ENCODE measurements at places on chromosomes 16 and 17. TPM values are rescaled to one million over a fixed set of nuclear protein-coding genes. Genes with fewer than 3 reads are reported as not detected.

The C1QTNF1 gene
- 563 TPM for total RNA-seq

DNA sequence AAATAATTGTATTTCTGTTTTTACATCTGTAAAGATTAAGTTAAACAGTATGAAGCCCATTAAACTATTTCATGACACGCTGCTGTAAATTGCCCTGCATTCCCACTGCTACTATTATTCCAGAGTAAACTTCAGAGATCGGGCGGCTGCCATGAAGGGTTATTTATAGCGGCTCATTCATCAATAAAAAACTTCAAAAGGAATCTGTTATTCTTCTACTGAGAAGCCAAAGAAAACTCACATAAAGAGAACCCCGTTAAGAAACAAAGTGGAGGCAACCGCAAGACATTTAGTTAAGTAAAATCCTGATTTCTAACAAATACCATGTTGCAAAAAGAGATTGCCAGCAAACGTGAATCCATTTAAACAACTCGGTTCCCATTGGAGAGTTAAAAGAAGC is 16.4 kb downstream of the FOXL1 start:
- DNase-seq, result no peak

- DNase-seq, result no peak
Observed at GRCh38 chr16:47956916-47957315, 198.9 kb downstream of the ABCC12 start.

DNA sequence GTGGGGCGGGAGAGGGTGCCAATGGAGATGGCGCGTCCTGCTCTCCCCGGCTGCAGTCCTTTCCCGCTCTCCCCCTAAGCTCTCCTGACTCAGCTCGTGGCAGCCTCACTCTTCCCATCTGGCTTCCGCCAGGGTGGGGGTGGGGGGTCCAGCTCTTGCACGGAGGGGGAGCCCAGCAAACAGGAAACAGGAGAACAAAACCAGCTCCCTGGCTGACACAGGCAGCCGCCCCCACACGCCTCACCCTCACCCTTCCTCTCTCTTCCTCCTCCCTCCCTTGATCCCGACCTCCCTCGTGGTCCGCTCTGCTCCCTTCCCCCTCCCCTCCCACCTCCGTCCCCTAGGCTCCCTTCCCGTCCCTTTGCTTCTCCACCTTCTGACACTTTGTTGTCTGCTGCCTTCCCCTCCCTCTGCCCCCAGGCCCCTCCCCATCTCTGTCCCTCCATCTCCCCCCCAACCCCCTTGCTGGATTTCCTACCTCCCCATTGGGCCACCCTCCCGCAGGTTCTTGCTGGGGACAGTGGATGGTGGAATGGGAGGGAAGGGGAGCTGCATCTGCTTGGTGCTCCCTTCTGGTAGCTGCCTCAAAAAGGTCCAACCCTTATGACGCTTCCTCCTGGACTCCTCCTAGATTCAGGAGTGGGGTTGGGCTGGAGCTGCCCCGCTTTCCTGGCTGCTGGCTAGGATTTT is 23.7 kb downstream of the ARHGAP23 start:
- no peak for DNase-seq

The SLC38A8 gene
- total RNA-seq, result not detected

The HSD17B1 gene
- 3.2 TPM for total RNA-seq

DNA sequence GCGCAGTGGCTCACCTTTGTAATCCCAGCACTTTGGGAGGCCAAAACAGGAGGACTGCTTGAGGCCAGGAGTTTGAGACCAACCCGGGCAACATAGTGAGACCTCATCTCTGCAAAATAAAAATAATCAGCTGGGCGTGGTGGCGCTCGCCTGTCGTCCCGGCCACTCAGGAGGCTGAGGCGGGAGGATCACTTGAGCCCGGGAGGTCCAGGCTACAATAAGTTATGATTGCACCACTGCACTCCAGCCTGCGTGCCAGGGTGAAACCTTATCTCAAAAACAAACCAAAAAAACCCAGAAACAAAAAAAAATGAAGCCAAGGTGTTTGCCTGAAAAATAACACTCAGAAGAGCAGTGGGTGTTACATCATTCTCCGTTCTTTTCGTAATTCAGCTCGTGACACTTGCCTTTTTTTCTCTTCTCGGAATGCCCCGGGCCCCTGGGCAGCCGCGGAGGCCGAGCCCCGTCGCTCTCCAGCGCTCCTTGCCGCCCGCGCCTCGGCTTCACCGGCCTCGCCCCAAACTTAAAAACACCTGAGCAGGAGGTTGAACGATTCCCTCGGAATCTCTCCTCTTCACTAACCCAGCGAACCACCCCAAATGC is 17.0 kb downstream of the PRCD start:
- DNase-seq, result no peak

The C16orf96 gene
- 0.10 TPM for total RNA-seq

The EIF1 gene
- 972 TPM for total RNA-seq

The COX10 gene
- 15.7 TPM for total RNA-seq

GRCh38 chr17:6456914-6457687 is 12.8 kb downstream of the PIMREG start:
- DNase-seq, result no peak

- no peak for DNase-seq
Observed at GRCh38 chr17:927611-928461, 51.7 kb downstream of the NXN start.

- DNase-seq, result no peak
Observed at GRCh38 chr16:80191928-80192327, 348.9 kb upstream of the DYNLRB2 start.

DNA sequence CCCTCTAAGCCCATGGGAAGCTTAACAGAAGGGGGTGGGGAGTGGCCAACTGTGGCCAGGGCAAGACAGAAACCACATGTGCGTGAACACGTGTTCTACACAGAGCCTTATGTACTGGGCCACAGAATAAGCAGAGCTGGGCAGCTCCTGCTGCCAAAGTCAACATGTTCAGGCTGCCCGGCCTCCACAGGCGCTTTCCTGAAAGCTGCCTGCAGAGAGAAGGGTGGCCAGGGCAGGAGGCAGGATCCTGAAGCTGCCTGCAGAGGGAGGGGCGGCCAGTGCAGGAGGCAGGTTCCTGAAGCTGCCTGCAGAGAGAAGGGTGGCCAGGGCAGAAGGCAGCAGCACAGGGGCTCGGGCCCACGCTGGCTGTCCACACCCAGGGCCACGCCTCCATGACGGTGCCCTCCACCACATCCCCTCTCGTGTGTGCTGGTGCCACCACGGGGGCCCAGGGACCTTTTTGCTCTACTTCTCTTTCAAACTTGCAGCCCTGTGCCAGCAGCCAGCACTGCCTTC is 79.5 kb downstream of the ANKRD11 start:
- DNase-seq, result no peak

DNA sequence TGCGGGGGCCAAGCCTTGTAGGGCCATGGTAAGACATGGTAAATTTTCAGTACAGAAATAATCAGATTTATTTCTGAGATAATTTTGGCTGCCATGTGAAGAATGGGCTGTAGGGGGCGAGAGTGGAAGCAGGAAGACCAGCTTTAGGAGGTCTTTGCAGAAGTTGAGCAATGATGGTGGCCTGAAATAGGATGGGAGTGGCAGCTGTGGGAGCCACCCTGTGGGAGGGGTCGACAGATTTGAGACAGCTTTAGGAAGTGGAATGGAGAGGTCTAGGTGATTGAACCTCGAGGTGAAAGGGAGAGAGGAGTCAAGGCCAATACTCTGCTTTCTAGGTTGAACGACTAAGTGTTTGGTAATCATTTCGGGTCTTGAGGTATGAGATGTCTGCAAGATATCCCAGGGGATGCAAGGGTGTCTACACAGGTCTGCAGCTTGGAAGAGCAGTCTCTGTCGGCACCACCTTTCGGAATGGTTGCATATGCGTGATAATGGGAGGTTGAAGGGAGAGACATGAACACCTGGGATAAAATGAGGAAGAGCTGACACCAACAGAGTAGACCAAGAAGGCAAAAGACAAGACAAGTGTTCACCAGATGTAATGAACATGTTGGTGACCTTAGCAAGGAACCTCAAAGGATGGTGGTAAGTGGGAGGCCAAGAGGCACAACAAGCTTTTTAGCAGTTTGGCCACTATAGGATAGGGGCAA is 4.2 kb upstream of the ATXN7L3 start:
- no peak for DNase-seq

DNA sequence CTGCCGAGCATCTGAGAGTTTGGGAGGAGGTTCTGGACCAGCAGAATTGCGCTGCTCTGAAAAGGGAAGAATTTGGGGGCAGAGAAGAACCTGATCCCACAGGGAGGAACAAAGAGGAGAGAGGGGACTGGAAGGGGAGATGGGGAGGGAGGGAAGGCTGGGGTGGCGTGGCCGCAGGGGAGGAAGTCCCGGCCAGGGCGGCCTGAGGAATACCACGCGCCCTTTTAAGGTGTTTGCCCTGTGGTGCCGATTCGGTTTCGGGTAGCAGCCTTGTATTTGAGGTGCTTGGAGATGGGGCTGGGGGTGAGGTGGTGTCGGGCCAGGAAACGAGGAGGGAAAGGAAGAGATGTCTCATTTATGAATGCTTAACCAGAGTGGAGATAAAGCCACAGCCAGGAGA is 51.3 kb downstream of the AKAP1 start:
- no peak for DNase-seq

DNA sequence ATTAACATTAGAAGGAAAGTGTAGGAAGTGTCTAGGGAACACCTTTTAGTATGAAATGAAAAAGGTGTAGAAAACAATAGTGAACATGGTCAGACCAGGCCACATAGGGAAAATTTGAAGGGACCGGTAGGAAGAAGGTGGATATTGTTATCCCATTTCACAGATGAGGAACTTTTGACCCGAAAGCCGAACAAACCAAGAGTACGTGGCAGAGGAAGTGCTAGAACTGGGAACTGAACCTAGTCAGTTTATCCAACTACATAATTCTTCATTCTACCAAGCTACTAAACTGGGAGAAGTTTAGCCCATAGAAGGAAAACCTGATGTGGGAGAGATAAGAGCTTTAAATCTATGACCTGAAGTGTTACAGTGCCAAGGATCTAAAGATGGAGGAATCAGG is 43.2 kb downstream of the YPEL2 start:
- DNase-seq, result no peak

DNA sequence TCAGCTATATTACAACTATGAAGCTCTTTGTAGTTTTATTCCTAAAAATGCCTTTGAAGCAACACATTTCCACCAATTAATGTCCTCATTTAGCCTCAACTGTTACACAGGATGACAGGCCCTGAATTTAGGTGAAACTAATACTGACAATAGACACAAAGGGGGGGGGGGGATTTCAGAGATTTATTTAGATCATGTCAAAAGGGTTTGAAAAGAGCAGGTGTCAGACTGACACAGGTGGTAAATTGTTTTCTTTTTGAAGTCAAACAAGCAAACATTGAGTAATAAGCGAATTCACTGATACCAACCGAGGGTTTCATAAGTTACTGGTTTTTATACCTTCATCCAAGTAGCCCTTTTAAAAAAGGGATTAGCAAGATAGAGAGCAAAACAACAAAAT is 40.8 kb downstream of the KANSL1 start:
- DNase-seq, result no peak

- DNase-seq, result no peak
Observed at GRCh38 chr16:25896411-25896810, 204.7 kb downstream of the HS3ST4 start.

The TEKT5 gene
- total RNA-seq, result not detected

GRCh38 chr16:22117609-22118008 is 25.3 kb downstream of the VWA3A start:
- DNase-seq, result no peak

DNA sequence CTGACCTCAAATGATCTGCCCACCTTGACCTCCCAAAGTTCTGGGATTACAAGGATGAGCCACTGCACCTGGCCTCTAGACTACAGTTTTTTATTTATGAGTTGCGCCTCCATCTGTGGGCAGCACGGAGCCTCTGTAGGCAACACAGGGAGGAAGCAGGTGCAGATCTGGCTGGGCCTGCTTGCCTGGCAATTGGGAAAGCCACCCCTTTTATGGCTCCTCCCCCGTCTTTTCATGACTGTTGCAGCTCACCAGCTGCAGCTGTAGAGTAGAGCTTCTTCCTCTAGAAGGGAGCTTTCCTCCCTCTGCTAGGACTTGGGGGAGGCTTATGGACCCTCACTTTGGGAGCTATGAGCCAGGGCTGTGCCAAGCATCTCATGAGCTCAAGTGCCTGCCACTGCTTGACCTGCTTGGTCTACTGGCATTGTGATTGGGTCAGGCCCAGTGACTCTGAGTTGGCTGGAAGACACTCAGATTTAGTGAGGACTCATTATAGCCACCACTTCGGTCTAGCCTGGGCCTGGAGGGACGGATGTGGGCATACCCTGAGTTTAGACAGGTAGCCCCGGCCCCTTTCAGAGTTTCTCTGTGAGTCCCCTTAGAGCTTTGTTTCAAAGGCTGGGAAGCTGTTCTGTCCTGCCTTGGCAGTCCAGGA is 6.9 kb upstream of the SLC7A6 start:
- no peak for DNase-seq

GRCh38 chr17:43553573-43553972 is 7.4 kb upstream of the ETV4 start:
- DNase-seq, result no peak

The PIPOX gene
- total RNA-seq, result 1.3 TPM

- no peak for DNase-seq
Observed at GRCh38 chr16:85393674-85394451, 219.3 kb upstream of the GSE1 start.

- DNase-seq, result no peak
Observed at GRCh38 chr17:5587438-5588032, 3.2 kb upstream of the NLRP1 start.

The PRR29 gene
- 0.90 TPM for total RNA-seq

- DNase-seq, result no peak
Observed at GRCh38 chr16:28975158-28975599, 601 bp downstream of the SPNS1 start.

The HEATR9 gene
- total RNA-seq, result not detected

DNA sequence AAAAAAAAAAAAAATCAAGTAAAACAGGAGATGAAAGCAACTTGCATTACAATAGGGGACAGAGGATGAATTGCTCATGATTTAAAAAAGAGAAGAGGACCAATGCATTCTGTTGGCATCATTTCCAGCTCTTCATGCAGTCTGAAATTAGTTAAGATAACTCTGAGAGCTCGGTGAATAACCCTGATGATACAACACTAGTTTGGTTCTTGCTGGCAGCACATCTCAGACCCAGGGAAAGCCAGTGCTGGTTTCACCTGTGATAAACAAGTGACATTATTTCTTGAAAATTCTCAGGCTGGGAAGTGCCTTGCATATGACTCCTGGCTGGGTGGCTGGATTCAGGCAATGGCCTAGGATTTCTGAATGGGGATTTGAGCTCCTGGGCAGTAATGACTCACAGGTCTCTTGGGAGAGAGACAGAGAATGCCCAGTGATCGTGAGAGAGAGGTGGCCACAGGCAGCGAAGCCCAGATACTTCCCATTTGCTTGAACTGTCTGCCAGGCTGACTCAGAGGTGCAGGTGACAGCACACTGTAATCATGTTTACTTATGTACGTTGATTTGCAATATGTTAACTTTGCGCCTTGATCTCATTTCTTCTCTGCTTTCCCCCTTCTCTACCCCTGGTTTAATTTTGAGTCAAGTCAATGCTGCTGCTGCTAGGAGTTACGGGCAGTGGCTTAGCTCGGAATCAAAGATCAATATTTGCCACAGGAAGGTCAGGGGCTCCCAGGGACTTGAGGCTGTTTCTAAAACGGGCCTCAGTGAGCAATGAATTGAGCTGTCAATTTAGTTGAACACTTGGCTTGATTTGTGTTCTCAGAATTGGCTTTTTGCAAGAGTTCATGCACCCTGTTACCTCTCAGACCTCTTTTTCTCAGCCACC is 27.1 kb downstream of the ARSG start:
- no peak for DNase-seq
